Activated naive CD8-positive, alpha-beta T cell treated with anti-CD3 and anti-CD28 coated beads, Interleukin-2, amount 10 ng/mL, durations not matched to agents 7 days and 5 days (primary cell): ENCODE measurements at places on chromosomes 16 and 17.

DNA sequence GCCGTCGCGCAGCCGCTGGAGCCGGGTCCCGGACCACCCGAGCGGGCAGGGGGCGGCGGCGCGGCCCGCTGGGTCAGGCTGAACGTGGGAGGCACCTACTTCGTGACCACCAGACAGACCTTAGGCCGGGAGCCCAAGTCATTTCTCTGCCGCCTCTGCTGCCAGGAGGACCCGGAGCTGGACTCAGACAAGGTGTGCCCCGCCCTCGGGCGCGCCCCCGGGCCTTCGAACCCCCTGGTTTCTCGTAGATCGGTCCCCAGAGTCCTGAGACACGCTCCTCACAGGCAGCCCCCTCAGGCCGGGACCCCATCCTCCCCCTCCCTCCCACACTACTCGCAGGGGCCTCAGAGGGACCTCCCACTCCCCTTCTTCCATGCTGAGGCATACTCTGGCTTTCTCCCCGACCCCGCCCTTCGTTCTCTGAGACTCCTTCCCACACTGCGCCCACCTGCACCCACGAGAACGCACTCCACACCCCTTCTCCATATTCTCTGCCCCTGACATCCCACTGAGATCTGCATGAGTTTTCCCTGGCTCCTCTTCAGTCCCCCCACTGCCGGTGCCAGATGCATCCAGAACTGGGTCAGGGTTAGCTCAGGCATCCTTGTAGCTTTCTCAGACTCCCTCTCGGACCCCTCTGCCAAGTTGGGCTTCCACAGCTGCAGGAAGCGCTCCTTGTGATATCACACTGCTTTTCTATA, 523 bp downstream of the KCTD2 start:
- no peak for DNase-seq

DNA sequence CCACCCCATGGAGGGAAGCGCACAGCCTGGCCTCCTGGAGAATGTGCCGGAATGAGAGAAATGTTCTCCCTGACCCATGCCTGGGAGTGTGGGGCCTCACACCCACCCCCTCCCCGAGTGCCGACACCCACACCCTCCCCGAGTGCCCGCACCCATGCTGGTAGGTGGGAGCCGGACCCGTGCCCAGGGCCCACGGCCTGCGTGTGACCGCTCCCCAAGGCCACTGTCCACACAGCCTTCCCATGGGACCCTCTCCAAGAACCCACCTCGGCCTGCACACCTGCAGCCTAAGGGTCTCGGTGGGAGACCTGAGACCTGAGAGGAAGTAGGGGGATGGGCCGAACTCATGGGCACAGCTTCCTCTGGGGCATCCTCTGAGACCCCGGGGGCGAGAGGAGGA, 3.3 kb upstream of the PVALEF start:
- no peak for DNase-seq

DNA sequence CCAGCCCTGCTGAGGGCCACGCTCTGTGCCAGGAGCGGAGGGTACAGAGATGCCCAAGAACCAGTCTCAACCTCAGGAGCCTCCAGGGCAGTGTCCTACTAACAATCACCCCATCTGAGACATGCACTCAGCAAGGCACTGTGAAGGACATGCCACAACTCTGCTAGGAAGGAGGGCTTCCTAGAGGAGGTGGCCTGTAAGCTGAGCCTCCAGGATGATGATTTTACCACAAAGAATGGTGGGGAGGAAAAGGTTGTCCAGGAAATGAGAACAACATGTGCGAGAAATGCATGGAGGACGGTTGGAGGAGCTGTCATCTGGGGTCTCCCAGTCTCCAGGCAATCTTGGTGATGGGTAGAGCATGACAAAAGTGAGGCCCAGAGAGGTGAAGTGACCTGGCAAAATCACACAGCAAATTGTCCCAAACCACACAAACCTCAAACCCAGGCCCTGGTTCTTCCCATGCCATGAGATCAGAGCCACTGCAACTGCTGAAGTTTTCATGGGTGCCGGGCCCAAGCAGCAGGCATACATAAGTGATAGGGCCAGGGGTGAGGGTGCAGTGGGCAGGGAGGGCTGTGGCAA, 30.5 kb downstream of the CNGB1 start:
- DNase-seq: no peak

GRCh38 chr17:31533546-31534155, 142.2 kb downstream of the RAB11FIP4 start:
- no peak for DNase-seq

DNA sequence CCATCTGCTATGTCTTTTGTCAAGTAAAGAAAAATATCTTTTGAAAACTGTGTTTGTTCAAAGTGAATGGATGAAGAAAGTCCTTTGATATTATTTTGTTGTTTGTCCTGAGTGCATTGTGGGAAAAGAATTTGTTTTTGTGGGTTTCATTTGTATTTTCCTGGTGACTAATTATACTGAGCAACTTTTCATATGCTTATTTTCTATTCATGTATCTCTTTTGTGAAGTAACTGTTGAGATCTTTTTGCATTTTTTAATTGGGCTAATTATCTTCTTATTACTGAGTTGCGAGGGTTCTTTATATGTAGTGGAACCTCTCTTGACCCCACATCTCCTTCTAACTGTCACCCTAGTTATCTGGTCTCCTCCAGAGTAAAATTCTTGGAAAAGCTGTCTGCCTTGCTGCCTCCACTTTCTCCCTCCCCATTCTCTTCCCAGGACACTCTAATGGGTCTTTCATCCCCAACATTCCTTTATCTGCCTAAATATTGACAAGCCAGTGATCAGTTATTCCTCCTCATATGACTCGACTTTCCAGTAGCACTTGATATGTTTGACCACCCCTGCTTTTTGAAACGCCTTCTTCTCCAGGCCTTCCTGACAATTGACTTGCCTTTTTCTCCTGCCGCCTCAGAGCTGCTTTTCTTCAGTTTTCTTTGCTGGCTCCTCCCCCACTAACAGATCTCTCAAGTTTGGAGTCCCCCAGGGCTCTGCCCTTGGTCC, 117.6 kb upstream of the HAS3 start:
- no peak for DNase-seq

DNA sequence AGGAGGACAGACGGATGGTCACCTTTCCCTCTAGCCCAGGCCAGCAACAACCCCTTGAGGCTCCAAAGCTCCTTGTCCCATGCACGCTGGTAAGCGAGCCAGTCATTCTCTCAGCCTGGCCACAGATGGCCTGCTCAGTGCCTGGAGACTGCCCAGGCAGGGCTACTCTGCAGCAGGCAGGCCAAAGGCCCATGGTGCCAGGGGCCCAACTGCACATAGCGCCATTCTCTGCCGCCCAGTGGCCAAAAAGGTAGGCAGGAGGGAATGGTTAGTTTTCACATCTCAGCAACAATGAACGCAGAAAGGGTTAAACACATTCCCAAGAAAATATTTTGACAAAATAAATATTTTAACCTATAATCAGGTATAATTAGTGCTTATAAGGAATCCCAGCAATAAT, 7.7 kb upstream of the SREBF1 start:
- no peak for DNase-seq

- no peak for DNase-seq
Measured at GRCh38 chr16:48546774-48547173, 63.2 kb downstream of the N4BP1 start.

DNA sequence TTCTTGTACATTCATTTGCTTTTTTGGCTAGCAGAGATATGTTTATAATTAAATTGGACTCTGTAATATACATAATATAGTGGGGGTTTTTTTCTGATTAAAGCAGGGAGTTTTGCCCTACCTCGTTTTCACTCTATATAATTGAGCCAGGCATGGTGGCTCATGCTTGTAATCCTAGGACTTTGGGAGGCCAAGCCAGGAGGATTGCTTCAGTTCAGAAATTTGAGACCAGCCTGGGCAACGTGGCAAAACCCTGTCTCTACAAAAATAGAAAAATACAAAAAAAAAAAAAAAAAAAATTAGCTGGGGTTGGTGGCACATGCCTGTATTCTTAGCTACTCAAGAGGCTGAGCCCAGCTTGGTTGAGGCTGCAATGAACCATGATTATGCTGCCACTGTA, 42.2 kb downstream of the PAFAH1B1 start:
- DNase-seq: no peak

GRCh38 chr17:34154961-34155730, 99.9 kb upstream of the CCL2 start:
- DNase-seq: no peak

DNA sequence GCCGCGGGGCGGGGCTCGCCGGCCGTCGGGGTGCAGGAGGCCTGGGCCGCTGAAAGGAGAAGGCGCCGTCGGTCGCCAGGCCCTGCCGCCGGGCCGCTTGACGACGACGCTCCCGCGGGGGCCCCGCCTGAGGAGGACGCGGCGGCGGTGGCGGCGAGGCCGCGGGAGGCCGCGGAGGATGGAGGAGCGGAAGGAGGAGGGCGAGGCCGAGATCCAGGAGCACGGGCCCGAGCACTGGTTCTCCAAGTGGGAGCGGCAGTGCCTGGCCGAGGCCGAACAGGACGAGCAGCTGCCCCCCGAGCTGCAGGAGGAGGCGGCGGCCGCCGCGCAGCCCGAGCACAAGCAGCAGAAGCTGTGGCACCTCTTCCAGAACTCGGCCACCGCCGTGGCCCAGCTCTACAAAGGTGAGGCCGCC, 430 bp downstream of the HAPSTR1 start:
- no peak for DNase-seq

DNA sequence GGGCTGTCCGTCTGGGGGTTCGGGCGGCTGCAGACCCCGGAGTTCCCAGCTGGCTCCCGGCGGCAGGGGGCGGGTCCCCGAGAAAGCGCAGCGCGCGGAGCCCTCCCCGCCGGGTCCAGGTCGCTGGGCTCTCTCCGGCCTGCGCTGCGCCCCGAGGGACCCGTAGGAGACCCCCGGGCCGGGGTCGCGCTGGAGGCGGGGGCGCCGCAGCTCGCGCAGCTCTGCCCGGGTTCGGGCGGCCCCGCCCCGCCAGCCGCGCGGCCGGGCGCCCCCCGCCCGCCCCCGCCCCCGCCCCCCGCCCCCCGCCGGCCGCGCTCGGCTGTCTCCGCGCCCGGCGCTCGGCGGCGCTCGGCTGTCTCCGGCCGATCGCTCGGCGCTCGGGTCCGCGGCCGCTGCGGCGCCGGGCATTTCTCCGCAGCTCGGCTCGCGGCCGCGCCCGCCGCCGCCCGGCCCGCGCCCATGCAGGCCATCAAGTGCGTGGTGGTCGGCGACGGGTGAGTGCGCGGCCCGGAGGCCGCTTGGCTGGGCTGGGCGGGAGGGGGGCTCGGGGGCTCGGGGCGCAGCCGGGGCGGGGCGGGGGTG, at the start of gene RAC3:
RAC3 (plus strand) TSS at position 376 of the 582 bp plus-strand sequence; CDS start at position 460, 84 bp downstream.
- DNase-seq: no peak

DNA sequence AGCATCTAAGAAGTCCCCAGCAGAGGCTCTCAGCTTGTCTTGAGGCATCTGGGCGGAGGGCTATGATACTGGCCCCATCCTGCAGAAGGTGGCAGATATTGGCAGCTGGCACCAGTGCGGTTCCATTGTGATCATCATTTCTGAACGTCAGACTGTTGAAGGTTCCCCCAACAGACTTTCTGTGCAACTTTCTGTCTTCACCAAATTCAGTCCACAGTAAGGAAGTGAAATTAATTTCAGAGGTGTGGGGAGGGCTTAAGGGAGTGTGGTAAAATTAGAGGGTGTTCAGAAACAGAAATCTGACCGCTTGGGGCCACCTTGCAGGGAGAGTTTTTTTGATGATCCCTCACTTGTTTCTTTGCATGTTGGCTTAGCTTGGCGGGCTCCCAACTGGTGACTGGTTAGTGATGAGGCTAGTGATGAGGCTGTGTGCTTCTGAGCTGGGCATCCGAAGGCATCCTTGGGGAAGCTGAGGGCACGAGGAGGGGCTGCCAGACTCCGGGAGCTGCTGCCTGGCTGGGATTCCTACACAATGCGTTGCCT, at the start of gene CIITA:
CIITA (plus strand) TSS at position 404 of the 543 bp plus-strand sequence; CDS start at position 533, 129 bp downstream.
- DNase-seq: peak; percentile 61

DNA sequence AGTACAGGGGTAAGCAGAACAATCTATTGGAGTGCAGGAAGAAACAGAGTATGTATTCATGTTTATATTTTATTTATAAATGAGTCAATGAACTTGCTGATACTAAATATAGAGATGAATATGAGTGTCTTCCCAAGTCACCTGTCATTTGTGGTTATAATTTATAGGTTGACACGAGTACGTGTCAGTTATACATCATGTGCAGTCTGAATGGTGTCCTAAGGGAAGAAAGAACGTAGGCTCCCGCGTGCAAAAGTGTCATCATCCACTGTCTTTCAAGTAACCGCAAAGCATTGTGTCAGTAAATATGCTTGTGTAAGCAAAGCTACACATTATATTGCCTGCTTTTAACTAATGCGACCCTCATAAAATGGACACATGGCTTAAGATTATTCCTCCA, 786.1 kb downstream of the KCNJ2 start:
- no peak for DNase-seq
